ENCODE measurements at places on chromosomes 12 and 14.

- DNase-seq: no peak
Observed at GRCh38 chr14:40123816-40124215, 691.6 kb upstream of the FBXO33 start.

DNA sequence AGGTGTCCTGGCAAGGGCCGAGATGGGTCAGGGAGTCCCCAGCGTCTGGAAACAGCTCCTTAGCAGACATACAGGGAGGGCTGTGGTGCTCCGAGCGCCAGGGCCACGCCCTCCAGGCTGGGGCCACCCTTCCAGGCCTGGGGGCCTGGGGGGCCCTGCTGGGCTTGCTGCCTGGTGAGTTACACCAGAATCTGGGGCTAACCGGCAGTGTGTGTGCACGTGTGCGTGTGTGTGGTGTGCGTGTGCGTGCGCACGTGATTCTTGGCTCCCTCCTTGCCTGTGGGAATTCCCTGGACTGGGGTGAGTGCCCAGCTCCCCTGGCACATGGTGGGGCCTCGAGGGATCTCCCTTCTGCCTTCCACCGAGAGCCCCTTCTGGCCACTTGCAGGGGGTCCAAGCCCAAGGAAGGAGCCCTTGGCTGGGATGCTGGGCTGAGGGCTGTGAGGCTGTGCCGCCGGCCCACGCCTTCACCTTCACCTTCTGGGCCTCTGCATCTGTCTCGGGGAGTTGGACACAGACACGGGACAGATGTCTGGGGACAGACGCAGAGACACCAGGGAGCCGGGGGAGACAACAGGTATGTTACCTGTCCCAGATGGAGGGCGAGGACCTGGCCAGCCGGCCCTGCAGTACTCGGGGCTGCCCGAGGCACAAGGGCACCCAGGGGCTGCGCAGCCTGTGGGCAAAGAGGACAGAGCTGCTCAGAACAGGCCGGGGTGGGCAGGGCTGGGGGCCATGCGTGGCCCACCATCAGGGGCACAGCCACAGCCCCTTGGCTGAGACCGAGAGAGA is 37.2 kb downstream of the BEGAIN start:
- DNase-seq: no peak

DNA sequence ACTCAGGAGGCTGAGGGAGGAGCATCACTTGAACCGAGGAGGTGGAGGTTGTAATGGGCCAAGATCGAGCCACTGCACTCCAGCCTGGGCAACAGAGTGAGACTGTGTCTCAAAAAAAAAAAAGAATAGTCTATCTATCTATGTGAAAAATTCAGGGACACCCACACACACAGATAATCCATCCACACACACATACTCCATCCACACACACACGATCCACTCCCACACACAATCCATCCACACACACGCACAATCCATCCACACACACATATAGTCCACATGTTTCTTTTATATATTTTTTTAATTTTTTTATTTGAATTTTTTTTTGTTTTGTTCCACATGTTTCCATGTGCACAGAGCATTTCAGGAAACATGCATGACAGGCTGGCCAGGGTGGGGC is 3.3 kb downstream of the SDS start:
- no peak for DNase-seq

DNA sequence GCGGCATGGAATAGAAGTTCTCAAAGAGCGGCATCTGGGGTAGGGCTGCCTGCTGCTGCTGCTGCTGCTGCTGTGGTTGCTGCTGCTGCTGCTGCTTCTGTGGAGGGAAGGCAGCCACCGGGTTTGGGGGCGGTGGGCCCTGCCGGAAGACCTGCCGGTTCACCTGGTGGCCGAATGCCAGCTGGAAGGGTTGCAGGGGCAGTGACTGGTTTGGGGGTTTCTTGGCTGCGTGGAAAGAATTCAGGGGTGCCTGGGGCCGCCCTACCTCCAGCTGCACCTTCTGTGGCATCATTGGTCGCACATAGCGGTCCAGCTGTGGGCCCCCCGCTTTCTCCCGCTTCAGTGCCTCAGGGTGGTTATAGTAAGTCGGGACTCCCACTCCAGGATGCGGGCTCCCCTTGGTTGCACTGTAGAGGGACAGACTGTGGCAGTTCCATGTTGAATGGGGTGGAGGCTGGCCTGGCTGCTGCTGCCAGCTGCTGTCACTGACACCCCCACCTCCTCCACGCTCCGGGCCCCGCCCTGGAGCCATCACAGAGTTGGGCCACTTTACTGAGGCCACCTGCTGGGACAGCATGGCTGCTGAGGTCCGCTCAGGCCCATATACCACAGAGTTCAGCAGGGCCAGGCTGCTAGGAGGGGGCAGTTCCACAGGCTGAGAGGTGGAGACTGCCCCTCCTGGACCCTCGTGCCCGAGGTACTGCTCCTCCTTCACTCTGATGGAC is 25.2 kb upstream of the PNMA1 start:
- peak; percentile 15 for DNase-seq

GRCh38 chr12:68445824-68446223 is 113.7 kb upstream of the MDM1 start:
- DNase-seq: no peak
